NCI-H1105 (cell line): ENCODE measurements at places on chromosomes 4 and X.

DNA sequence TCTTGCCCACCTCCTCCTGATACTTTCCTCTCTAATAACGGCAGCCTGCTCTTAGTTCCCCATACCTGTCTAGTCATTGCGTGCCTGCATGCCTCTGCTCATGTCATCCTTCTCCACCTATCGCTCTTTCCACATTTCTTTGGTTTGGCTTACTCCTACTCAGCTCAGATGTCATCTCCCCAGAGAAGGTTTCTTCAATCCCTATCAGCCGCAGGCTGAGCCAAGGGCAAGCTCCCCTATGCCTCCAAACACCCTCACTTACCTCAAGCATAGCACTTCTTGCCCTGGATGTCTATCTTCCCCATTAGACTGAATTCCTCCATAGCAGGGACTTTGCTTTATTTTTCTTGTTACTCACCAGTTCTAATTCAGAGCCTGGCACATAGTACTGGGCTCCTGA is 26.6 kb downstream of the FRMD7 start:
- DNase-seq, result no peak

- peak; percentile 68 for DNase-seq
Measured at GRCh38 chr4:185142912-185143600, at the start of gene SLC25A4. TSS of gene SLC25A4 (plus strand) at chr4:185143266. CDS start at chr4:185143373, 107 bp downstream.

DNA sequence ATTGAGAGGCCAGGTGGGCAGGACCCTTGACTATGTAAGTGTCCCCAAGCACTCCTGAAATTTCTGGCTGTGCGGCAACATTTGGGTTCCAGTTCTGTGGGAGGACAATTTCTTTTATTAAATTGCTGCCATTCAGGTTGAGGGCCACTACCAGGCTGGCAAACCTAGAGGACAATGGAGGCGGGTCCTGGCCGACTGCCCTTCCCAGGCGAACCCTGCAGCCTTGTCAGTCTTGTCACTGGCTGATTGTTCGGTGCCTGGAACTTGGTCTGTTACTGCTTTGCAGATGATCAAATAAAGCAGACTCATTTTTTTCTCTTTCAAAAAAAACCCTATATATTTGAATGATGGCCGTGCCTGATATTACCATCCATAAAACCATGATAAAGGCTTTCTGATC is 6.6 kb upstream of the TMEM128 start:
- no peak for DNase-seq

- DNase-seq, result no peak
Measured at GRCh38 chr4:116118221-116118620, 967.2 kb downstream of the TRAM1L1 start.

GRCh38 chr4:110310795-110311194 is 112.4 kb upstream of the ELOVL6 start:
- no peak for DNase-seq

- peak; percentile 30 for DNase-seq
Measured at GRCh38 chr4:113278324-113278934, 229.0 kb downstream of the ANK2 start.

- no peak for DNase-seq
Measured at GRCh38 chr4:2923668-2924173, 39.5 kb downstream of the NOP14 start.

GRCh38 chr4:23973308-23973855 is 83.5 kb upstream of the PPARGC1A start:
- no peak for DNase-seq

DNA sequence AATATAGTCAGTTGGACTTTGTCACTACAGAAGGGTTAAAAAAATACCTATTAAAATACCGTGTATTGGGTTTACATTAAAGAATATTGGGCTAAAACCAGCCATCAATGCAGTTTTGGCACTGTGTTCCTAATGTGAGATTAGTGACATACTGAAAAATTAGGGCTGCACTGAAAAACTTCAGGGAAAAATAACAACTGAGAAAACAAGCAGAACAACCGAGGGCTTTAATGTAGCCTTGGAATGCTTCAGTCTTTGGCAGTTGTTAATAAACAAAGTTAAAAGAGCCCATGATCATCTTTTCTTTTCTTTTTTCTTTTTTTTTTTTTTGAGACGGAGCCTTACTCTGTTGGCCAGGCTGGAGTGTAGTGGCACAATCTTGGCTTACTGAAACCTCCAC is 12.4 kb downstream of the STAG2 start:
- no peak for DNase-seq

DNA sequence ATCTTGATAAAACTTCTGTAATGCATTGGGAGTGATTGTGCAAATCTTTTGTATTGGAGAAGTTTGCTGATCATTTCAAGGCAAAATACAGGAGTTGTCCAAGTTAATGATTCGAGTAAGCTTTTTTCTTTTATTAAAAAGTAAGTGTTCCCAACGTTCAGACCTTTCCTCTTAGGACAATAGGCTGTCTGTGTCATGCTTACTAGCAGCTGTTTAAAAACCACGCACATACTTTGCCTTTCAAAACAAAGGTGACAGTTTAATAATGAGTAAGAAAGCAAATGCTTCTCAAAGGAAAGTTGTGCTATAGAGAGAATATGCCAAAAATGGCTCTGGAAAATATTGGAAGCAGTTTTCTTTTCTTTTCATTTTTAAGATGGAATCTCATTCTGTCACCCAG is 11.2 kb downstream of the TRAPPC11 start:
- no peak for DNase-seq

- no peak for DNase-seq
Measured at GRCh38 chr4:47915378-47915777, 995 bp upstream of the NFXL1 start.

- no peak for DNase-seq
Measured at GRCh38 chr4:55277011-55277410, 69.0 kb upstream of the SRD5A3 start.

- no peak for DNase-seq
Measured at GRCh38 chr4:18234108-18234507, 212.6 kb upstream of the LCORL start.

- DNase-seq, result no peak
Measured at GRCh38 chrX:93591398-93591797, 82.0 kb downstream of the NAP1L3 start.

GRCh38 chr4:111997785-111998184 is 147.5 kb upstream of the FAM241A start:
- no peak for DNase-seq

DNA sequence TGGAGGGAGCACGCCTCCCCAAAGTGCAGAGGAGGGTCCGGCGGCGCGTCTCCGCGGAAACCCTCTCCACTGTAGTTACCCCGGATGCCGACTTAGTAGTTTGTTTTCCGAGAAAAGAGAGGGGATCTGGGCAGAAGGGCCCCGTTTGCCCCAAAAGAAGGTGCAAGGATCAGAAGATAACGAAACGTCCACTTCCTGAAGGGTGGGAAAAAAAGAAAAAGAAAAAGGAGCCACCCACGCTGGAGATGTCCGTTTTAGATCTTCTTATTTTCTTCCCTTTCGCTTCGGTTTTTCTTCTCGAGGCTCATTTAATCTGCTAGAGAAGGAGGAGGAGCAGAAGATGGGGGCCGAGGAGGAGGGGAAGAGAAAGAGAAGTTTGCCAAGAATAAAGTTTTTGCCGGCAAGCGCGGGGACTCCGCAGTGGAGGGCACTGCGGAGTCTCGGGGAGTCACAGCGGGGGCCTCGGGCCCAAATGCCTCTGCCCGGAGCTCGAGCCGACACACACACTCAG is 517 bp downstream of the LEF1 start:
- no peak for DNase-seq

DNA sequence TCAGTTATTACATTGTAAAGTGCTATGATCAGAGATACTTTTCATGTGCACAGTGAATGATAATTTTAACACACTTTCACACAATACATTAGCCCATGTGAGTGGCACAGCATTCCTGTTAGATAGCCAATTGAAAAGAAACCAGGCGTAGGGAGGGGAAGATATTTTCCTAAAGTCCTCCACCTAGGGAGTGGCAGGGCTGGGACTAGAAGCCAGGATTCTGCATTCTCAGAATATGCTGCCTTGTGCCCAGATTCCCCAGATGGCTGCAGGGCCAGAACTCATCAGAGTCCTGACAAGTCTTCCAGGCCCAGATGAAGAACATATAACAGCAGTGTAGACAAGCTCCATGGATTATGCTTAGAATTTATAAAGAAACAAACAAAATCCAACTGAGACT is 350.2 kb downstream of the AFF2 start:
- DNase-seq, result no peak

- DNase-seq, result no peak
Measured at GRCh38 chr4:142379277-142380051, 466.6 kb downstream of the INPP4B start.

DNA sequence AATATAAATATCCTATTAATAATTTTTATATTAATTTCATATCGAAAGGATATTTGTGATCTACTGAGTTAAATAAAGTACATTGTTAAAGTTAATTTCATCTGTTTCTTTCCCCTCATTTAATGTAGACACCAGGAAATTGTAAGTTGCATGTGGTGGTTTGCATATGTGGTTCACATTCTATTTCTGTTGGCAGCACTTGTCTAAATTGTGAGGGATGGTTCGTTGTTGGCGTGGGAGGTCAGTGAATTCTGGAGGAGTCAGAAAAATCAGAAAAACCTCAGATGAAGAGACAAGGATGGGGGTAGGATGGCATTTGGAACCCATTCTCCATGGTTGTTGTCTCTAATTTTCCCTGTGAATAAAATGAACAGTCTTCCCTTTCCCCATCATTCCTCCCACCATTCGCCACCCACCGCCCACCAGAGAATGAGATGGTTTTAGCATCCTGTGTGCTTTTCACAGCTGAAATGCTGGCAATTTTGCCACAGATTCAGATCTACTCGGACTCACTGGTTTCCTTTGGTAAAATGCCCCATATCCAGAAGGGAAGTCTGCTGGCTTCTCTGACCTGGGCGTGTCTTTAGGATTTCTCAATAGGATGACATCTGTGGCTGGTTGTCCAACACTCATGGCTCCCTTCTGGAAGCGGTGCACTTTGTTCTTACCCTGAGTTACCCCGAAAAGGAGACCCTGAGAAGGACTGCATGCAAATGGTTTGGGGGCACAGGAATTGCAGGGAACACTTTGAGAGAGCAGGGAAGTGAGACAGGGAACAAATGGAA is 52.3 kb downstream of the LGI2 start:
- no peak for DNase-seq

GRCh38 chr4:24557026-24558025 is 27.0 kb downstream of the DHX15 start:
- no peak for DNase-seq
